ENCODE measurements at places on chromosomes 6 and 20. TPM values are rescaled to one million over a fixed set of nuclear protein-coding genes. Genes with fewer than 3 reads are reported as not detected.

Gene ITPR3
- 61.9 TPM for total RNA-seq

Gene WFDC11
- not detected for total RNA-seq

Gene HCRTR2
- total RNA-seq, result not detected

Gene HDGFL1
- not detected for total RNA-seq

Gene CCN6
- total RNA-seq, result not detected

- no peak overlapping the region for H3K27ac ChIP-seq
- H3K4me1 ChIP-seq, result no peaks in the 10 kb centered on the region
- no peak overlapping the region for H3K4me3 ChIP-seq
- H3K36me3 ChIP-seq, result no peaks in the 10 kb centered on the region
Observed at GRCh38 chr20:56689852-56690485, 60.9 kb downstream of the TFAP2C start.

DNA sequence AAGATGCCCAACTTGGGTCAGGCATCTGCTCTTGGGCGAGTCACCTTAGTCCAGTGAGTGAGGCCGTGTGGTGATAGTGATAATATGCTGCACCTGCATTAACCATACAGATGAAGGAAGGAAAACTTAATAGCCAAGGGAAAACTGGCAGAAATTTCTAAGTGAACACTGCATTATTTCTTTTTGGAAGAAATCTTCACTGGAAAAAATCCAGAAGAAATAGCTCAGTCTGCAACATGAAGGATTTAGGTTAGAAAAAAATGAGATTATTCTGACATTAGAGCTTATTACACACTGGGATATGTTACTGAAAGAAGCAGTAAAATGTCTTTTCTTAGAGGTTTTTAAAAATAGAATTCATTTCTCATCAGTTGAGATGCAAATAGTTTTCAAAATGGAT, 947.3 kb downstream of the KIF16B start:
- no peaks in the 10 kb centered on the region for H3K36me3 ChIP-seq
- H3K4me3 ChIP-seq, result no peak overlapping the region
- no peak for DNase-seq

GRCh38 chr6:143804835-143805239, 38.3 kb upstream of the LTV1 start:
- no peak overlapping the region for H3K4me3 ChIP-seq
- DNase-seq, result no peak
- H3K27ac ChIP-seq, result no peak overlapping the region
- H3K27me3 ChIP-seq, result no peaks in the 10 kb centered on the region

GRCh38 chr6:165941249-165941775, 226.3 kb downstream of the TBXT start:
- no peak overlapping the region for H3K27ac ChIP-seq
- no peak overlapping the region for H3K4me3 ChIP-seq
- no peak for DNase-seq
- H3K27me3 ChIP-seq, result no peaks in the 10 kb centered on the region

GRCh38 chr6:133835901-133836300, 53.0 kb upstream of the TCF21 start:
- H3K4me3 ChIP-seq, result no peak overlapping the region
- H3K36me3 ChIP-seq, result no peaks in the 10 kb centered on the region
- DNase-seq, result no peak
- peaks cover 4% of the 10 kb centered on the region for H3K27me3 ChIP-seq
- H3K4me1 ChIP-seq, result peaks cover 7% of the 10 kb centered on the region

DNA sequence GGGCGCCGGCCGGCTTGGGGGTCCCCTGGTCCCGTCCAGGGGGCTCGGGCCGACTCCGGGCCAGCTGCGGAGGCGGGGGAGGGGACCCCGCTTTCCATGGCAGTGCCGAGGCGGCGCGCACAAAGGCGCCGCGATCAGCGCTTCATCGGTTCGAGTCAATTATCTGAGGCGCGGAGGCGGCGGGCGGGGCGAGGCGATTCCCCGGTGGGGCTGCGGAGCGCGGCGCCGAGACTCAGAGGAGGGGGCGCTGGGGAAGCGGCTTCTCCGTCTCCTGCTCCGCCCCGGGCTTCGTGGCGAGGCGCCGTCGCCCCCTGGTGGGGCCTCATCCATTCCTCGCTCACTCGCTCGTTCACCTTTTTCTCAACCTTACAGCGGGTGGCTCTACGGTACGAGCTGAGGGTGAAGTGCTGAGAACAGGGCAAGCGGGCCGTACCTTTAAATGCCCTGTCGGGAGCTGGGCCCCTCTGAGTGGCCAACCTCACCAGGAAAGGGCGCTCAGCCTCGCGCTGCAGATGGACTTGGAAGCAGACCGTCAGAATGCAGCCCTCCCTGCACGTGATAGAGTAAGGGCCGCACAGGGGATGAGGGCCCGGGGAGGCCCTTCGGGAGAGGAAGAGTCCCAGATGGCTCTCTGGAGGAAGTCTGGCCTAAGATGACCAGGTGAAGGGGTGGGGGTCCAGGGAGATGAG, 39.9 kb downstream of the SLC52A3 start:
- H3K27me3 ChIP-seq, result no peaks in the 10 kb centered on the region
- H3K4me3 ChIP-seq, result peak overlapping the region; percentile 30
- H3K4me1 ChIP-seq, result peaks cover 7% of the 10 kb centered on the region
- no peaks in the 10 kb centered on the region for H3K36me3 ChIP-seq

- no peaks in the 10 kb centered on the region for H3K4me1 ChIP-seq
- H3K4me3 ChIP-seq, result no peak overlapping the region
- no peak for DNase-seq
Observed at GRCh38 chr6:42331019-42331418, 113.4 kb upstream of the MRPS10 start.

DNA sequence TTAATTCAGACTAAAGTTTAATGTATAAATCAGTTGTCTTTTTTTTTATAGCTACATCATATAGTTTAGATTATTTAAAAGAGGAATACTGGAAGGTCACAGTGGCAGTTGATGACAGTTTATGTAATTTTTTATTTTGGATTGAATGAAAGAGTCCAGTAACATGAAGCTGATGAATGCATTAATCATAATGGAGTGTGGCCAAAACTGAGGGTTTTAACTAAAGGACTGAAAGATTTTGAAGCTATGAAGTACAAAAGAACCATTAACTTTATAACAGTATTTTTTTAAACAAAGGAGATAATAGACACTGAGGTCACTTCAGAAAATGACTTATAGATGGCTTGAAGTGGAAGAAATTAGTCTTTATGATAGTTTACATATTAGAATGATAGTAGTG, 41.3 kb downstream of the TRMT11 start:
- H3K27me3 ChIP-seq, result no peaks in the 10 kb centered on the region
- H3K36me3 ChIP-seq, result peaks cover 38% of the 10 kb centered on the region
- H3K4me3 ChIP-seq, result no peak overlapping the region
- DNase-seq, result no peak

DNA sequence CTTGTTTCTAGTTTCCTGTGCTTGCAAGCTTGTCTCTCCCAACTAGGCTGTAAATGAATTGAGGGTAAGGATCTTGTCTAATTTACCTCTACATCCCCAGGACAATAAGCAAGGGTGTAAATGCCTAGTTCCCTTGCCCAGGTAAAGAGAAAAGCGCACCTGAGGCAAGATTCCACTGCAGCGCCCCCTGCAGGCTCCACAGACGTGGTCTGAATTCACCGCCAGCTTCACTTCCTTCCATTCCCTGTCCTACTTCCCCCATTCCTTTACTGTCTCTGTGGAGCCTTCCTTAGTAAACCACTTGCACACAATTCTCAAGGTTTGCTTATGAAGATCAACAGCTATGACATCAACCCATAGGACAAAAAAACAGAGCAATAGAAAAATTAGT, 42.3 kb downstream of the ANKEF1 start:
- H3K27ac ChIP-seq, result no peak overlapping the region
- H3K36me3 ChIP-seq, result no peaks in the 10 kb centered on the region
- DNase-seq, result no peak
- no peak overlapping the region for H3K4me3 ChIP-seq
- no peaks in the 10 kb centered on the region for H3K4me1 ChIP-seq

All from B cell (primary cell).